ENCODE measurements at places on chromosomes 13 and 19. TPM values are rescaled to one million over a fixed set of nuclear protein-coding genes. Genes with fewer than 3 reads are reported as not detected.

The HSPBP1 gene
- total RNA-seq: 40.7 TPM

The ZNF442 gene
- total RNA-seq: 2.5 TPM

DNA sequence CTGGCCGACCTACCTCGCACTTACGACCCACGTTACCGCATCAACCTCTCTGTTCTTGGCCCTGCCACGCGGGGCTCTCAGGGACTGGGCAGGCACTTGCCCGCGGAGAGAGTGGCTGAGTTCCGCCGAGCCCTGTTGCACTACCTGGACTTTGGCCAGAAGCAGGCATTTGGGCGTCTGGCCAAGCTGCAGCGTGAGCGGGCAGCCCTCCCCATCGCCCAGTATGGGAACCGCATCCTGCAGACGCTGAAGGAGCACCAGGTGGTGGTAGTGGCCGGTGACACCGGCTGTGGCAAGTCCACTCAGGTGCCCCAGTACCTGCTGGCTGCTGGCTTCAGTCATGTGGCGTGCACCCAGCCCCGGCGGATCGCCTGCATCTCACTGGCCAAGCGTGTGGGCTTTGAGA lies 4.2 kb downstream of the DHX34 start:
- no peak for DNase-seq
- H3K27ac ChIP-seq: no peak overlapping the region
- no peaks in the 10 kb centered on the region for H3K27me3 ChIP-seq
- H3K36me3 ChIP-seq: peaks cover 40% of the 10 kb centered on the region
- H3K4me1 ChIP-seq: peaks cover 13% of the 10 kb centered on the region
- H3K4me3 ChIP-seq: no peak overlapping the region

- no peak for DNase-seq
- H3K4me1 ChIP-seq: peaks cover 44% of the 10 kb centered on the region
- H3K36me3 ChIP-seq: peaks cover 9% of the 10 kb centered on the region
- peak overlapping the region; percentile 98 for H3K4me3 ChIP-seq
- no peak overlapping the region for H3K27ac ChIP-seq
Measured at GRCh38 chr13:47999973-48000372, 1.1 kb downstream of the SUCLA2 start.

The LHB gene
- total RNA-seq: not detected

DNA sequence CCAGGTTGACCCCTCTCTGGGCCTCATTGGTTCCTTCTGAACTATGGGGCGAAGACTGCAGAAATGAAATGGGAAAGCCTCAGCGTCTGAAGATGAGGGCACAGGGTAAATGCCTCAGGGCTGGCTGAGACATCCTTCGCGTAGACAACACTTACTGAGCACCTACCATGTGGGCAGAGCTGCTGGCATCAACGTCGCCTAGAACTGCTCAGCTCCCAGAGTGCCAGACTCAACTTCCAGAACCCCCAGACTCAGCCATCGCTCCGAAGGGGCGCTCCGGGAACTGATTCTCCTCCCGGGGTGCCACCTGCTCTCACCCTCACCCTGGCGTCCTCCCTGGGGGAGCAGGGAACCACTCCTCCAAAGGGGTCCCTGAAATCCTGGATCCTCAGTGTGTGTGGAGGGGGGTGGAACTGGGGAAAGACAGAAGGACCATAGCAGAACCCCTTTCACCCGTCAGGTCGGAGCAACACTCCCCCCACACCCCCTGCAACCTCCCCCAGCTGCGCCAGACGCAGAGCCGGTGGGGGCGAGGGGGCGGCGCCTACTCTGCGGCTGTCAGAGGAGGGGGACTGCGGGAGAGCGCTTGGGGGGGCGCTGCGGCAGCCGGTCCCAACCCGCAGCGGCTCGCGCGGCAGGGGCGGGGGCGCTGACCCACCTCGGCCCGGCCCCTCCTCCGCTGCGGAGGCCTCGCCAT lies 8.2 kb upstream of the NFIC start:
- H3K27me3 ChIP-seq: no peaks in the 10 kb centered on the region
- peak overlapping the region; percentile 100 for H3K4me3 ChIP-seq
- peak overlapping the region; percentile 76 for H3K27ac ChIP-seq
- no peaks in the 10 kb centered on the region for H3K36me3 ChIP-seq
- H3K4me1 ChIP-seq: peaks cover 47% of the 10 kb centered on the region
- no peak for DNase-seq

The ZNF98 gene
- total RNA-seq: not detected

- DNase-seq: no peak
- H3K36me3 ChIP-seq: no peaks in the 10 kb centered on the region
- H3K27ac ChIP-seq: no peak overlapping the region
- no peak overlapping the region for H3K4me3 ChIP-seq
Measured at GRCh38 chr13:105338006-105338405, 1197.5 kb downstream of the EFNB2 start.

GRCh38 chr13:78102741-78103140 lies 184.1 kb upstream of the EDNRB start:
- H3K27ac ChIP-seq: no peak overlapping the region
- no peaks in the 10 kb centered on the region for H3K27me3 ChIP-seq
- no peaks in the 10 kb centered on the region for H3K36me3 ChIP-seq

DNA sequence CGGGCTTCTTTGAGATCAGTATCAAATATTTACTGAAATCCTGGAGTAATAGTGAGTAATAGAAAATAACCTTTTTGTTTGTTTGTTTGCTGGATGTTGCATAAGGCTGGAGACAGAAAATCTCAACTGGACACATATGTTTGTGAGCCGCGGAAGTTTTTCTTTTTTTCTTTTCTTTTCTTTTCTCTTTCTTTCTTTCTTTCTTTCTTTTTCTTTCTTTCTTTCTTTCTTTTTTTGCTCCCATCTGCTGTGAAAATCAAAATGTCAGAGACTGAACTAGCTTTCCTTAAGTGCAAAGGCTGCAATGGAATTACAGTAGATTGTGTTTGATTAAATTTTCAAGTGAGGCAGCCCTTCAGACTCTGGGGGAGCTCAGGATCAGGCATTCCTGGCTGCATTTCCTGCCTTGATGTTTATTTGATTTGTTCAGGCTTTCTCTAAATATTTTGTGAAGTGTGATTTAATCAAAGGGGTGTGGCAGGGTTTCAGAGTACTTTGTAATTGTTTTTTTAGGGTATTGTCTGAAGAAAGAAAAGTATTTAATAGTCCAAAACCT lies 319 bp downstream of the FRY start:
- H3K27me3 ChIP-seq: no peaks in the 10 kb centered on the region
- DNase-seq: no peak
- no peaks in the 10 kb centered on the region for H3K36me3 ChIP-seq
- no peaks in the 10 kb centered on the region for H3K4me1 ChIP-seq
- H3K4me3 ChIP-seq: peak overlapping the region; percentile 65

The ZNF284 gene
- total RNA-seq: 1.1 TPM

DNA sequence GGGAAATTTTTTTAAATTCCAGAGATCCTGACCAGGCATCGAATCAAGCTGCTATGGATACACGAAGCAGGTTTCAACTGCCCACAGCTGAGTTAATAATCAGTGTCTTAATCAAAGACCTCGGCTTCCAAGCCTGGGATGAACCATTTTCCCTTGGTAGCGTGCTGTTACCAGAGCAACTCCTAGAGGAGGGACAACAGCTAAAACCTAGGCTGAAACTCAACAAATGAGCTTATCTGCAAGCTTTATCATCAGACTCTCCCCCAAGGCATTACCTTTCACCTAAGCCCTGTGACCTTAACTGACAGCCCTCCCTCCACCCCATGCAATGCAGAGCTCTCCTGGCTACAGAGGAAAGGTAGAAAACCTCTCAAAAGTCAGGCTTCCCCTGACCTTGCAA lies 39.7 kb downstream of the RCBTB1 start:
- H3K27me3 ChIP-seq: no peaks in the 10 kb centered on the region
- no peak for DNase-seq
- H3K4me1 ChIP-seq: no peaks in the 10 kb centered on the region

The GTF3A gene
- total RNA-seq: 94.4 TPM

The LGALS14 gene
- not detected for total RNA-seq

The ZNF563 gene
- total RNA-seq: 0.88 TPM

The SPART gene
- total RNA-seq: 60.3 TPM

The CEACAM4 gene
- total RNA-seq: 2.9 TPM

The PABPC3 gene
- 0.12 TPM for total RNA-seq

- no peak for DNase-seq
- H3K27ac ChIP-seq: no peak overlapping the region
Measured at GRCh38 chr13:51955281-51955771, 55.9 kb downstream of the ATP7B start.

The POU2F2 gene
- 0.18 TPM for total RNA-seq

DNA sequence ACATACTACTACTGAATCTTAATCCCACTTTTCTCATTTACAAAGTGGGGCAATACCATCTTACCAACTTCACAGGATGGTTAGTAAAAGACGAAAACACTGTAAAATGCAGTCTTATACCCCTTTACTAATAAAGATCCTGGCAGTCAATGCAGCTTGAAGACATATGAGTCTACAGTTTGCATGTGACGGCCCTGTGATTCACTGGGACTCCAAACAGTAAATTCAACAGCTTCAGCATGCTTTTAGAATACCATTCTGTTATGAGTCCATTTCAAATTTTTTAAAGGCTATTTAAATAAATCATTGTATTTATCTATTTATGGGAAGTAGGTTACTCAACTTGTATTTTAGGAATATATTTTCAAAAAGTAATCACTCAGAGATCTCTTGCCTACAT lies 629.1 kb downstream of the LIG4 start:
- H3K27me3 ChIP-seq: no peaks in the 10 kb centered on the region
- no peak overlapping the region for H3K27ac ChIP-seq
- H3K36me3 ChIP-seq: no peaks in the 10 kb centered on the region
- no peak for DNase-seq
- no peak overlapping the region for H3K4me3 ChIP-seq
- H3K4me1 ChIP-seq: no peaks in the 10 kb centered on the region

DNA sequence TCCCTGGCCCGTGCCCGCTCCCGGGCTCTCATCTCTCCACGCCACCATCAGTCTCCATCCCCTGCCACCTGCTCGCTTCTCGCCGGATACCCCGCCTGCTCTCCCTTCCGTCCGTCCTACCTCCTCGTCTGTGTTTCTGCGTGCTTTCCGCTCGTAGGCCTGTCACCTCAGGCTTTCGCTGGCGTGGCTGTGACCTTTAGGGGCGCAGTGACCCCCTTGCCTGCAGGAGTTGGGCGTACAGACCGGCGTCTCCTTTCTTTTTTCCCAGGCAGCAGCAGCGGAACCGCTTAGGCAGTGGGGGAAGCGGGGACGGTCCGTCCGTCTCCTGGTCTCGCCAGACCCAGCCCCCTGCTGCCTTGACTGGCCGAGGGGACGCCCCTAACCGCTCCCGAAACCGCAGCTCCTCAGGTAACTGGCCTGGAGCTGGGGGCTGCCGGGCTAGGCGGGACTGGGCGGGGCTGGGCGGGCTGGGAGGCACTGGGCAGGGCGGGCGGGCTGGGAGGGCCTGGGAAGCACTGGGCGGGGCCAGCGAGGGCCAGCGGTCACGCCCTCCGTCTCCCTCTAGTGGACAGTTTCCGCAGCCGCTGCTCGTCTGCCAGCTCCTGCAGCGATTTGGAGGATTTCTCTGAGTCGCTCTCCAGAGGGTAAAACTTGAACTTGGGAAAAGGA lies 6.3 kb downstream of the PGLYRP1 start:
- DNase-seq: no peak
- peaks cover 46% of the 10 kb centered on the region for H3K4me1 ChIP-seq
- no peaks in the 10 kb centered on the region for H3K27me3 ChIP-seq
- H3K36me3 ChIP-seq: no peaks in the 10 kb centered on the region
- peak overlapping the region; percentile 45 for H3K27ac ChIP-seq
- H3K4me3 ChIP-seq: peak overlapping the region; percentile 49

The RTBDN gene
- not detected for total RNA-seq

The CDX2 gene
- not detected for total RNA-seq

DNA sequence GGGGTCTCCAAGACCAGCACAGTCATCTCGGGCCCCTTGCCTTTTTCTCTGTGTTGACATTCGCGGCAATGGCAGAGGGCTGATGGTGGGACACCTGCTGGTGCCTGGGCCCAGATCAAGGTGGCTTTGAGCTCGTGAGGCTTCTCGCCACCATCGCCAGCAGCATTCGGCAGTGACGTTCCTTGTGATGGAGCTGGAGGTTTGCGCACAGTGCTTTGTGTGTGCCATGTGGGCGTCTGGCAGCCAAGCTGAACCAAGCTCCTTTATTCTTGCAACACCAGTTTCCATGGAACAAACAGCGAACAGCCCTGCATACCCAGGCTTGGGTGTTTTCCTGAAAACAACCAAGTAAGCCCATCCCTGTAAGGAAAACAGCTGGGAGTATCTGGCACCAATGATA lies 9.1 kb upstream of the TMEM255B start:
- no peaks in the 10 kb centered on the region for H3K27me3 ChIP-seq

The SLC5A5 gene
- total RNA-seq: 0.18 TPM

DNA sequence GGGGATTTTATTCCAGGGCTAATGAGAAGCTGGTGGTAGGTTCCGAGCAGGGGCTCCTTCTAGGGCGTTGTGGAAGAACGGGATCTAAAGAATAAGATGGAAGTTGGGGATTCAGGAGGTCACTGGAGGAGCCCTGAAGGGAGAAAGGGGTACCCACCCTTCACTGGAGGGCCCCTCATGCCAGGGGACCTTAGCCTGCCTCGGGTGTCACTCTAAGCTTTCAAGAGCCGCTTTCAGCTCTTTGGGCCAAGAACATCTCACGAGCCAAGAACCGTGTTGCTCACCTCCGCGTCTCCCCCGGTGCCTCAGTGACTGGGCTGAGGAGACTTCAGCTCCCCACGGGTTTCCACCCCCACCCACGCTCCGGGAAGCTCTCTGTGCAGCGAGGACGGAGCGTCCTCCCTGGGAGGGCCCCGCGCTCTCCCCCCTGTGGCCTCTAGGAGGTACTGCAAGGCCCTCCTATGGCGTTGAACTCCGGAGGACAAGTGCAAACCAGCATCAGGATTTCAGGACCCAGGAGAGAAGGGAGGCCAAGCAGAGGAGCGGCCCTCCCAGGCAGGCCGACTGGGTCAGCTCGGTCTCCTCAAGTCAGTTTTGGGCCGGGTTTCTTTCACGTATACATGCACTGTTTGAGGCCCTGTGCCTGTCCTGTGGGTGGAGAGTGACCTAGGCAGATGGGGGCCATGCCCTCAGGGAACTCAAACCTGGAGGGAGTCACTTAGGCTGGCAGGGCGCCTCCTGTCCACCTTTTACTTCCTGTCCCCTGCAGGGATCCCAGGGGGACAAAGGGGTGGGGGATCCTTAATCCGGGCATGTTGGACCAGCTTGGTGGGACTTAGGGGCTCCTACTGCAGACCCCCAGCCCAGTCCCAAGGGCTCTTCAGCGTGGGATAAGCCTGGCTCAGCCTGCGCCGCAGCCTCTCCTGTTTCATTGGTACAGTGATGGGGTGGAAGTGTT lies 5.1 kb upstream of the KRTDAP start:
- no peak overlapping the region for H3K27ac ChIP-seq
- H3K4me3 ChIP-seq: no peak overlapping the region
- no peak for DNase-seq
- H3K27me3 ChIP-seq: no peaks in the 10 kb centered on the region
- H3K4me1 ChIP-seq: peaks cover 43% of the 10 kb centered on the region

DNA sequence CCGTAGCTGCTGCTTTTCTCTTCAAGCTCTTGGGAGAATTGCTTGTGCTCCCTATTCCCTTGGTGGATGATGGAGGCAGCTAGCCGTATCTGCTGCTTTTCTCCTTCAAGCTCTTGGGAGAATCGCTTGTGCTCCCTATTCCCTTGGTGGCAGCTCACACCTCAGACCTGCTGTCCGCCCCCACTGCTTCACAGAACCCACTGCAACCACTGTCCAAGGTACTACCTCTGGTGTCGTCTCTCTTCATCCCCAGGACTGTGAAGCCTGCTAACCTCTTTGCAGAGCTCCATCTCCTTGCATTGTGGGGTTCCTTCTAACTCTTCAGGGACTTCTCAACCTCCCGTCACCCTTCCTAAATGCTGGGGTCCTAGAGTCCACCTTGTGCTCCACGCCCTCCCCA lies 4.6 kb upstream of the ERVK3-1 start:
- H3K27me3 ChIP-seq: no peaks in the 10 kb centered on the region

The ATP8A2 gene
- not detected for total RNA-seq

All from esophagus squamous epithelium (tissue), 5 donors.